ENCODE measurements at places on chromosomes 11 and 22.

- no peak for DNase-seq
Observed at GRCh38 chr11:1226986-1227550, 4.2 kb downstream of the MUC5B start.

- no peak for DNase-seq
Observed at GRCh38 chr11:113057038-113057437, 95.8 kb downstream of the NCAM1 start.

DNA sequence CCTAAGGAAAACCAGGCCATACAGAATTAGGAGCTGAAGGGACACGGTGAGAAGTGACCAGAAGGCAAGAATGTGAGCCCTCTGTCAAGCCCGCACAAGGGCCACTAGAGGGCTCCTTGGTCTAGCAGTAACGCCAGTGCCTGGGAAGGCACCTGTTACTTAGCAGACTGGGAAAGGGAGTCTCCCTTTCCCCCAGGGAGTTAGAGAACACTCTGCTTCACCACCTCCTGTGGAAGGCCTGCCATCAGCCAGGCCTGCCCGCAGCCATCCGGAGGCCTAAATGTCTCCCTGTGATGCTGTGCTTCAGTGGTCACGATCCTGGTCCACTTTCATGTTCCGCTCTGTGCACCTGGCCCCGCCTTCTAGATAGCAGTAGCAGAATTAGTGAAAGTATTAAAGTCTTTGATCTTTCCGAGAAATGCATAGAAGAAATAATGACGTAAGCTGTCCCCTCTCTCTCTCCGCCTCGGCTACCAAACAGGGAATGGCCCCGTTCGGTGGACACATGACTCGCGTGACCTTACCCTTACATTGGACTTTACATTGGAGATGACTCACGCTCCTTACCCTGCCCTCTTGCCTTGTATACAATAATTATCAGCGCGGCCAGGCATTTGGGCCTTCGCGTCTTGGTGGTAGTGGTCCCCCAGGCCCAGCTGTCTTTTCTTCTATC, 10.7 kb upstream of the GSTP1 start:
- peak; percentile 78 for DNase-seq

GRCh38 chr11:60919320-60919719, 4.9 kb upstream of the TMEM132A start:
- peak; percentile 67 for DNase-seq

GRCh38 chr22:40235308-40235707, 57.6 kb downstream of the TNRC6B start:
- no peak for DNase-seq

DNA sequence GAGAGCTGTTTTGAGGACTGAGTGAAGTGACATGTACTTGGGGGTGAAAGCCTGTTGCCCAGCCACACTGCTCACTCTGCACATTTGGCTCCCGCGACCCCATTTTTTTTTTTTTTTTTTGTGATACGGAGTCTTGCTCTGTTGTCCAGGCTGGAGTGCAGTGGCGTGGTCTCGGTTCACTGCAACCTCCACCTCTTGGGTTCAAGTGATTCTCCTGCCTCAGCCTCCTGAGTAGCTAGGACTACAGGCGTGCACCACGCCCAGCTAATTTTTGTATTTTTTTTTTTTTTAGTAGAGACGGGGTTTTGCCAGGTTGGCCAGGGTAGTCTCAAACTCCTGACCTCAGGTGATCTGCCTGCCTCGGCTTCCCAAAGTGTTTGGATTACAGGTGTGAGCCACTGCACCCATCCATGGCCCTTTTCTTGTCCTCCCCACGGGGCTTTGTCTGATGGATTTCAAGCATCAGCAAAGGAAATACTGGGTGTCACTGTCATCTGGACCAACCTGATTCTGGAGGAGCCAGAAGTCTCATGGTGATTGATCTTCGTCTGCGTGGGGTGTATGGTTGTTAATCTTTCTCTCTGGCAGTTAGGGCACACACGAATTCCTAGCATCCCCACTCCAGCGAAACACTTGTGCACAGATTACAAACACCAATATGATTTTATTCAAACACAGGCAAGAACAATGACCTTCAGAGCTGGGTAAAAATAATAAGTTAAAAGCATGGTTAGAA, 3.4 kb upstream of the UCP3 start:
- DNase-seq: no peak
